PC-9 (cell line): ENCODE measurements at places on chromosomes 2 and 18. TPM values are rescaled to one million over a fixed set of nuclear protein-coding genes. Genes with fewer than 3 reads are reported as not detected.

The ALLC gene
- not detected in 2 replicates for total RNA-seq

The TXNDC2 gene
- total RNA-seq = 0.11 TPM in 1 of 2 replicates, not detected in the other

The KCNF1 gene
- 1.0 TPM in 2 replicates for total RNA-seq

The CCDC74B gene
- total RNA-seq = 1.9 and 2.4 TPM in 2 replicates

The ELOA2 gene
- total RNA-seq = not detected in 2 replicates

The CRIM1 gene
- 133 and 154 TPM in 2 replicates for total RNA-seq

The NMUR1 gene
- not detected in 2 replicates for total RNA-seq

The CRACDL gene
- total RNA-seq = 29.6 and 33.7 TPM in 2 replicates

The ST6GAL2 gene
- total RNA-seq = not detected in 2 replicates

The NEUROD1 gene
- not detected in 2 replicates for total RNA-seq

The POTEI gene
- not detected in 2 replicates for total RNA-seq

The TFCP2L1 gene
- total RNA-seq = 4.6 and 7.0 TPM in 2 replicates

The SERPINB10 gene
- total RNA-seq = not detected in 2 replicates

The UBXN2A gene
- total RNA-seq = 16.9 and 17.6 TPM in 2 replicates

The RGPD3 gene
- 0.09 TPM in 1 of 2 replicates, not detected in the other for total RNA-seq

The GALR1 gene
- total RNA-seq = not detected in 2 replicates

The UGT1A1 gene
- total RNA-seq = 64.8 and 70.5 TPM in 2 replicates
